ENCODE measurements at places on chromosomes 6 and 20.

DNA sequence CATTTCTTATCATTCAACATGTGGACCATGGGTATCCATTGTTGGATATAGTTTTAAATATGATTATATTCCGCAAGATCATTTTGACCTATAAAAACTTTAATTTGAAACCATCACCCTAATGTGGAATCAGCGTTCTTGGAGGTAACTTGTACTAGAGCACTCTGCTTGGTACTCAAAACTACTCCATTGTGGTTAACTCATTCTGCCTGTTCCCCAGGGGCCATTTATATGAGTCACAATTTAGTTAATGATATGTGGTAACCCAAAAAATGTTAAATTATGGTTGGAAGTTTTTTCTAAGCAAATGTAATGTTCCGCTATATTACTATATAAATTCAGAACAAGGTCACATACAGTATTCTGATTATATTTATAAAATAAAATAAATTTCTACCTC, 109.3 kb downstream of the TRDN start:
- no peak for DNase-seq

GRCh38 chr6:12395898-12396297, 105.7 kb downstream of the EDN1 start:
- DNase-seq: no peak

GRCh38 chr20:61957961-61958715, 107.5 kb downstream of the TAF4 start:
- DNase-seq: no peak

GRCh38 chr6:142653710-142654420, 291.1 kb downstream of the HIVEP2 start:
- no peak for DNase-seq

DNA sequence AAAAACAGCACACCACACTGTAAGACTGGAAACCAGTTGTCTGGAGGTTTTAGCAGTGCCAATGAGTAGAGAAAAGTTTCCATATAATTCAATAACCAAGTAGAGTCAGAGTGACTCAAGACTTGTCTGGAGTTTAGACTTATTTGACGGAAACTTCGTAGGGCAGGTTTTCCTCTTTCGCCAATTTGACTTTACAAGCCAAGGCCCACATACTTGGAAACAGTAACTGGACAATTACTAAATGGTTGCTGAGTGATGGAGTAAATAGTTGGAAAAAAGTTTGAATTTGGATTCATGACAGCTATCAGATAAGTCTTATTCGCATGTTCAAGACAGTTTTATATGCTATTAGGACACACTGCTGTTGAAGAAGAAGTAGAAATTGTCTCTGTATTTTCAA, 48.1 kb upstream of the CTAGE9 start:
- DNase-seq: no peak

DNA sequence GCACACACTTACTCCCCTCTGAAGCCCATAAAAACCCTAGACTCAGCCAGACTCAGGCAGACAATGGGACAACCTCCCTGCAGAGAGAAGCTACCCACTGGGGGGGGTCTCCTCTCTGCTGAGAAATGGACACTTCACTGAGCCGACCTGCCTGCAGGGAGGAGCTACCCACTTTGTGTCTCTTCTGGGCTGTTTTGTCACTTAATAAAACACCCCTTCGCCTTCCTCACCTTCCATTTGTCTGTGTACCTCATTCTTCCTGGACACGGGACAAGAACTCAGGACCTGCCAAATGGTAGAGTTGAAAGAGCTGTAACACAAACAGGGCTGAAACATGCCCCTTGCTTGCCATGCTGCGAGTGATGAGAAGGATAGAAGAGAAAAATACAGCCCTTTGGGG, 151.7 kb upstream of the HDDC2 start:
- DNase-seq: no peak

- DNase-seq: peak; percentile 68
Measured at GRCh38 chr6:41502917-41503671, 43.1 kb upstream of the FOXP4 start.

All from WERI-Rb-1 (cell line).